NCI-H1417 treated with DMSO at 0.1 percent for 48 hours (cell line): ENCODE measurements at places on chromosomes 5 and 9.

DNA sequence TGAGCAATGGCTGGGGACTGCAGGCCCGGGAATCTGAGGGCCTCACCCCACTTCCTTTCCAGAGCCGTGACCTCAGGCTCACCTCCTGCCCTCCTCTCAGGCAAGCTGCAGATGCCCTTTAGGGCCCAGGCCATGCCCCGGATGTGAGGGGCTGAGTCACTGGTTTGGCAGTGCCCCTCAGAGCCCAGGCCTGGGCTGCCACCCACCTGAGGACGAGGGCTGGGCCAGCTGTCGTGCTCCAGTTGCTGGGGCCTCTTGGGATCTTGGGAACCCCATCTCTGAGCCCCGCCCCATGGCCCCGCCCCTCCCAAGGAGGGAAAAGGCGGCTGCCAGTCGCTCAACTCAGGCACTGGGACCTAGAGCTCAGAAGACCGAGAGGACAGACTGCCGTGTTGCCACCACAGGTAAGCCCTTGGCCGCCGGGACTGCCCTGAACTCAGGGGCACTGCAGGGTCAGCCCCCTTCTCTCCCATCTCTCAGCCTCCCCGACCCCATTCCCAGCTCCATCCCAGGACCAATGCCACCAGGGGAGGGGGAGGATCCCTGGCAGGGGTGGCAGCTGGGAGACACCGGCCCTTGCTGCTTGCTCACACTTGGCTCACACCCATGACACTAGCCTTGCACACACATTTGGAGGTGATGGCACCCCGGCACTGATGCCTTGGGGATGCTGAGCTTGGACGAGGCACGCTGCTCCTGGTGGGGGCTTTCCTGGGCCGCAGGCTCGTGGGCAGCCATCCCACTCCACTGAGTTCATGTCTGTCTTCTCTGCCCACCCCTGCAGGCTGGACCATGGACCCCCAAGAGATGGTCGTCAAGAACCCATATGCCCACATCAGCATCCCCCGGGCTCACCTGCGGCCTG is at the start of gene CYSRT1:
CYSRT1 (plus strand) TSS at position 345 of the 865 bp plus-strand sequence; CDS start at position 793, 448 bp downstream.
- DNase-seq: no peak

DNA sequence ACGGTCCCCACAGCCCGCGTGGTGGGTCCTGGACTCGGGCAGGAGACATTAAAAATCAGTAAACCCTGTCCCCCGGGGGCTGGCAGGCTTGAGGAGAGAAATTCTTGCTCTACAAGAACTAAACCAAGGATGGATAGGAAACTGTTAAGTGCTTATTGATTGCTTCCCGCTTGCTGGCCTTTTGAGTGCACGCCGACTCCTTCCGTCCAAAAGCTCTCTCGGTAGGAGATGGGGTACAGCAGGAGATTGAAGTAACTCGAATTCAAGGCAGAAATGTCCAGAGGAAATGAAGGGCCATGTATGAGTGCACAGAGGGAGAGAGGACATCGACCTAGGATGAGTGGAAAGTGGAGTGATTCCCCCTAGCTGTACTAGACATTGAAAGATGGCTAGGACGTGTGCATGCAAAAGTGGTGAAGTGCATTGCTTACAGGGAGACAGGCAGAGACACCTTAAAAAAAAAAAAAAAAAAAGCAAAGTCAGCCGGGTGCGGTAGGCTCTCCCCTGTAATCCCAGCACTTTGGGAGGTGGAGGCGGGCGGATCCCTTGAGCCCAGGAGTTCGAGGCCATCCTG is 923 bp downstream of the RECK start:
- DNase-seq: no peak

DNA sequence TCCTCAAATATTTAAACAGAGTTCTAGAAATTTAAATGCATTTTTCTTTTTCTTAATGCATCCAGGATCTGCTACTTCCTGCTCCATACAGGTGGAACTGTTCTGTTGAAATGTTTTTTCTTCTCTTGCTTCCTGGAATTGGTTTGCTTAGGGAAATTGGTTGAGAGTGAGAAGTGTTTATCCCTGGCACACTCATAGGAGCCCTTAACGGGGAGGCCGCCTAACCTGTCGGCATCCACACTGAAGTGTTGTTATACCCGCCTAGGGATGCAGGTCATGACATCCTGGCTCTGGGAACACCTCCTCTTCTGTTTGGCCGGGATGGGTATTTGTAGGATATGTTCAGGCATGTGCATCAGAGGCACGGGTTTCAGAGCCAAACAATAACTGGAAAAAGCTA is 239.7 kb downstream of the GADD45G start:
- DNase-seq: no peak

- DNase-seq: no peak
These were observed 48.2 kb upstream of the ANGPTL2 start for GRCh38 chr9:127170652-127171051.
